Aorta (tissue), 5 donors: ENCODE measurements at places on chromosomes 13 and 19. TPM values are rescaled to one million over a fixed set of nuclear protein-coding genes. Genes with fewer than 3 reads are reported as not detected.

- H3K36me3 ChIP-seq = no peaks in the 10 kb centered on the region
- H3K4me3 ChIP-seq = no peak overlapping the region
- DNase-seq = no peak
- no peak overlapping the region for H3K27ac ChIP-seq
- H3K4me1 ChIP-seq = no peaks in the 10 kb centered on the region
Observed at GRCh38 chr19:54047616-54048015, 16.1 kb downstream of the VSTM1 start.

GRCh38 chr13:20988909-20989655 is 72.3 kb downstream of the LATS2 start:
- H3K27ac ChIP-seq = no peak overlapping the region
- no peak for DNase-seq
- H3K4me1 ChIP-seq = no peaks in the 10 kb centered on the region
- peaks cover 14% of the 10 kb centered on the region for H3K36me3 ChIP-seq

GRCh38 chr13:76687467-76687866 is 198.7 kb downstream of the KCTD12 start:
- no peaks in the 10 kb centered on the region for H3K4me1 ChIP-seq
- H3K27me3 ChIP-seq = no peaks in the 10 kb centered on the region
- H3K27ac ChIP-seq = no peak overlapping the region
- DNase-seq = no peak
- no peak overlapping the region for H3K4me3 ChIP-seq
- no peaks in the 10 kb centered on the region for H3K36me3 ChIP-seq

DNA sequence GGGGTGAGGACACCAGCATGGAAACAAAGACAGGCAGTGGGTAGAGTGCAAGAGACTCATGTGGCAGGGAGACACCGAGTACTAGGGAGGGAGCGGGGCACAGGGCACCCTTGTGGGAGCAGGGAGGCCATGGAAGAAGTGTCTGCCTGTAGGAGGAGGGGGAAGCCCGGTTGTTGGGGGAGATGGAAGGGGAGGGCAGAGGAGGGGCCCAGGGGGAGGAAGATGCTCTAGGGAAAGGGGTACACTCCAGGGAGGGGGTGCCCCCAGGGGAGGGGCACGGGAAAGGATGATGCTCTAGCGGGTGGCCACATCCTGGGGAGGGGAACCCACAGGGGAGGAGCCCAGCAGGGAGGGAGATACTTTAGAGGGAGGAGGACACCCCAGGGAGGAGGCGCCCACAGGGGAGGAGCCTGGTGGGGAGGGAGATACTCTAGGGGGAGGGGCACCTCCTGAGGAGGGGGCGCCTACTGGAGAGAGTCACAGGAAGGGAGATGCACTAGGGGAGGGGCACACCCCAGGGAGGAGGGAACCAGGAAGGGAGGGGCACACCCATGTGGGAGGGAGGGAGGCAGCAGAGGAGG is 24.9 kb downstream of the CPAMD8 start:
- H3K27ac ChIP-seq = no peak overlapping the region
- no peak for DNase-seq
- H3K27me3 ChIP-seq = no peaks in the 10 kb centered on the region
- no peak overlapping the region for H3K4me3 ChIP-seq

GRCh38 chr13:51048616-51049015 is 62.5 kb downstream of the C13orf42 start:
- no peaks in the 10 kb centered on the region for H3K27me3 ChIP-seq
- H3K4me3 ChIP-seq = no peak overlapping the region
- H3K4me1 ChIP-seq = no peaks in the 10 kb centered on the region
- H3K36me3 ChIP-seq = no peaks in the 10 kb centered on the region

GRCh38 chr13:73967397-73968165 is 166.6 kb downstream of the KLF12 start:
- no peak for DNase-seq
- H3K27me3 ChIP-seq = no peaks in the 10 kb centered on the region
- no peaks in the 10 kb centered on the region for H3K4me1 ChIP-seq
- no peak overlapping the region for H3K4me3 ChIP-seq
- no peaks in the 10 kb centered on the region for H3K36me3 ChIP-seq

DNA sequence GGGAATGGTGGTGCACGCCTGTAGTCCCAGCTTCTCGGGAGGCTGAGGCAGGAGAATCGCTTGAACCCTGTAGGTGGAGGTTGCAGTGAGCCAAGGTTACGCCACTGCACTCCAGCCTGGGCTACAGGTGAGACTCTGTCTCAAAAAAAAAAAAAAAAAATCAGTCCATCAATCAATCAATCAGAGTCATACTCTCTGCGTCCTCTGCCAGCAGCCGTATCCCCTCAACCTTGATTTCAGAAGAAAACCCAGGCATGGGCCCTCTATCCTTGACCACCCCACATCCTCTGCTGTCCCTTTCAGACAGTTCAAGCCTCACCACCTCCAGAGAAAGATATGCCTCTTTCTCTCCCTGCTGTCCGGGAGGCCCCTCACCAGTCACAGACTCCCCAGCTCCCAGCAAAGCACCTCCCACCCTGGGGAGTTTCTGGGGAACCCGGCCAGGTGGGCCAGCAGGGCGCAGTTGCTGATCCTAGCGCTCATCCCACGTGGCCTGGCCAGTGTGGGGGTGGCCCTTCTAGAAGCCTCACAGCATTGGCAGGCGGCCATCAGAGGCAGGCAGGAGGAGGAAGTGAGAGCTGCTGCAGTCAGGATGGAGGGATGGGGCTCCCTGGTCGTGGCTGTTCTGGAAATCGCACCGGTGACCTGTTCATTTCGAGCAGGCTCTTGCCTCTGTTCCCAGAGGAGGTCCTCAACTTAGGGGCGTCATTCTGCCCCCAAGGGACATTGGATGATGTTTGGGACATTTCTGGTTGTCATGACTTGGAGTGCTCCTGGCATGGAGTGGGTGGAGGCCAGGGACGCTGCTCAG is 10.2 kb upstream of the JSRP1 start:
- H3K4me3 ChIP-seq = no peak overlapping the region
- DNase-seq = peak; percentile 96
- H3K27me3 ChIP-seq = no peaks in the 10 kb centered on the region
- no peaks in the 10 kb centered on the region for H3K4me1 ChIP-seq
- no peaks in the 10 kb centered on the region for H3K36me3 ChIP-seq

DNA sequence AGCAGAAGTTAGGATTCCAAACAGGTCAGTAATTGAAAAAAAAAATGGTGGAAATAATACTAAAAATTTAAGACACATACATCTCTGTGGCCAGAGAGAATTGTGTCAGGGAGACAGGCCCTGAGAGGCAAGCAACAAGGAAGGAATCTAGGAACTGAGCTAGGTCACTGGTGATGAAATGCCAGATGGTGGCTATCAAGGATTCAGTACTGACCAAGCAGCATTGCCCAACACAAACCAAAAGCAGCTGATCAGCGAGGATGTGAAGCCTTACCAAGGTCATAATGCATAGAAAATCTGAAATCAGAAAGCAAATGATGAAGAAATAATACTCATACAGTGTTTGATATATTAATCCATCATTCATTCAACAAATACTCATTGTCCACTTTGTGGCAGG is 905.0 kb downstream of the GPC5 start:
- no peaks in the 10 kb centered on the region for H3K27me3 ChIP-seq
- no peak overlapping the region for H3K27ac ChIP-seq
- no peaks in the 10 kb centered on the region for H3K4me1 ChIP-seq
- no peak overlapping the region for H3K4me3 ChIP-seq
- DNase-seq = no peak
- no peaks in the 10 kb centered on the region for H3K36me3 ChIP-seq

DNA sequence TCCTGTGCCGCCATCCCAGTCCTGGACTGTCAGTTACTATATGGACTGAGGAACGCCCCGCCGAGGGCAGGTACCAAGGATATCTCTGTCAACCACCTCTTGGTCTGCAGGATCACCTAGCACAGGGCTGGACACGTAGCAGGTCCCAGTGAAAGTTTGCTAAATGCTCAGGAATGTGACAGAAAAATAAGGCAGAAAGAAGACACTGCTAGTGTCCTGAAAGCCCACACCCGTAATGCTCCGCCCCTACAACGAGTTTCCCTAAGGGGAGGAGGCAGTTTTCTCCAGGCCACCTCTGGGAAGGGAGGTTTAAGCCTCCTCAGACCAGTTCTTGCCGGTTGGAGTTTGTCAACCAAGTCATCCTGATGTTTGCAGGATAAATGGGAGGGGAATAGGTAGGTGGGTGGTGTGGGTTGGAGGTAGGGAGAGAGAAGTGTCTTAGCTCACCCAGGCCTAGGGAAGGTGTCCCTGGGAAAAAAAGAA is 1.7 kb upstream of the SERTAD3 start:
- peaks cover 7% of the 10 kb centered on the region for H3K36me3 ChIP-seq
- no peaks in the 10 kb centered on the region for H3K27me3 ChIP-seq
- no peak for DNase-seq
- H3K4me3 ChIP-seq = no peak overlapping the region

- no peaks in the 10 kb centered on the region for H3K4me1 ChIP-seq
- no peak for DNase-seq
- H3K36me3 ChIP-seq = no peaks in the 10 kb centered on the region
- no peaks in the 10 kb centered on the region for H3K27me3 ChIP-seq
- H3K4me3 ChIP-seq = no peak overlapping the region
Observed at GRCh38 chr19:55254625-55254977, 4.2 kb downstream of the PPP6R1 start.

DNA sequence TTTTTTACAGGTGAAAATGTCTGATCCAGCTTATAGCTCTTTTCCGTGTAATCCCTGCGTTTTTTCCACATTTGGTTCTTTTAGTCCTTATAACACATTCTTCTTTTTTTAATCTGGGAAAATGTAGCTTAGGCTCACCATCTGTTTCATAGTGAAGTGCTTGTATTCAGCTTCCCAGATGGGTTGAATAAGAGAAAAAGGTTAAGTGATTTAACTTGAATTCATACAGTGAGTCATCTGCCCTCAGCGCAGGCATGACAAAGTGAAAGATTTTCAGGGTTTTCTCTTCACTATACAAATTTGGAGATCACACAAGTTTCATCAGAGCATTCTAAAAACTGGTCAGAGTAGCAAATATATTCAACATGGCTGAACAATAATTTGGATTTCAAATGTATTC is 224.8 kb downstream of the SPRY2 start:
- H3K27me3 ChIP-seq = no peaks in the 10 kb centered on the region
- H3K4me1 ChIP-seq = no peaks in the 10 kb centered on the region
- no peak for DNase-seq
- H3K36me3 ChIP-seq = no peaks in the 10 kb centered on the region
- H3K4me3 ChIP-seq = no peak overlapping the region

- H3K4me3 ChIP-seq = no peak overlapping the region
- DNase-seq = no peak
- H3K36me3 ChIP-seq = no peaks in the 10 kb centered on the region
- no peaks in the 10 kb centered on the region for H3K4me1 ChIP-seq
- H3K27me3 ChIP-seq = no peaks in the 10 kb centered on the region
Observed at GRCh38 chr13:61253105-61253877, 162.4 kb downstream of the PCDH20 start.

GRCh38 chr13:94827566-94827965 is 115.2 kb upstream of the SOX21 start:
- H3K36me3 ChIP-seq = no peaks in the 10 kb centered on the region
- H3K27me3 ChIP-seq = no peaks in the 10 kb centered on the region
- H3K4me3 ChIP-seq = no peak overlapping the region

GRCh38 chr19:12939975-12940423 is 1.6 kb downstream of the CALR start:
- no peak overlapping the region for H3K4me3 ChIP-seq
- no peaks in the 10 kb centered on the region for H3K27me3 ChIP-seq
- H3K27ac ChIP-seq = no peak overlapping the region
- H3K4me1 ChIP-seq = no peaks in the 10 kb centered on the region
- H3K36me3 ChIP-seq = peaks cover 8% of the 10 kb centered on the region
- no peak for DNase-seq

DNA sequence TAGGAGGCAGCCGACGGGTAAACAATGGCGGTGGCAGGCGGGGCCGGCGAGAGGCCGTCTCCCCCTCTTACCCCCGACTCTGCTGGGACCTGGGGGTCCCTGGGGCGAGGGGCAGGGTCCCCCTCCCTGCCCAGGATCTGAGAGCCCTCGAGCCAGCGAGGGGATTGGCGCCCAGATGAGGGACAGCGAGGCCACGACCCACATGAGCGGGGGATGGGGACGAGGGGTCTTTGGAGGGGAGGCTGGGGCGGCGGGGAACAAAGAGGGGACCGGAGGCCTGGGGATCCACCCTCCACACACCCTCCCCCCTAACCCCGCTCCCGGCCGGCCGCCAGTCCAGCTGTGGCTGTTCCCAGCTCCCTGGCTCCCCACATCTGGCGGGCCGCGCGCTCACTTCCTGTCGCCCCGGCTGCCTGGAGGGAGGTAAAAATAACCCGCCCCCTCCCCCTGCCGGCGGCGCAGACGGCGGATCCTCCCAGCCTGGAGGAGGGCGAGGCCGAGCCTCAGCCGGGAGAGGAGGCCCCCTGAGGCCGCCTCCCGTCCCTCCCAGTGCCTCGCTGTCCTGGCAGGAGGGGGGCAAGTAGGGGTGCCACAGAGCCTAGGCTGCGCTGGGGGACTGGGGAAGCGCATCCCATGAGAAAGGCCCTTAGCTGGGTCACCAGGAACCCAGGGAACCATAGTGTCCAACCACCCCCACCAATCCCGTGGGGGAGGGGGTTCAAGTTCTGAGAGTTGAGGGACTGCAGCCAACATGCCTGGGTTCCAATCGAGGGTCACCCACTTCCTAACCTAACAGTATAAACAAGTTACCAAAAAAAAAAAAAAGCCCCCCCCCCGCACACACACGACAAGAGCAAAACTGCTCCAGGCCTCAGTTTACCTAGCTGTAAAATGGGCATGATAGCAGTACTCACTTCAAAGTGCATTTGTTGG is 29.3 kb upstream of the NANOS3 start:
- peak overlapping the region; percentile 100 for H3K27ac ChIP-seq
- H3K4me1 ChIP-seq = no peaks in the 10 kb centered on the region
- H3K36me3 ChIP-seq = no peaks in the 10 kb centered on the region
- no peaks in the 10 kb centered on the region for H3K27me3 ChIP-seq
- peak; percentile 97 for DNase-seq
- H3K4me3 ChIP-seq = no peak overlapping the region

DNA sequence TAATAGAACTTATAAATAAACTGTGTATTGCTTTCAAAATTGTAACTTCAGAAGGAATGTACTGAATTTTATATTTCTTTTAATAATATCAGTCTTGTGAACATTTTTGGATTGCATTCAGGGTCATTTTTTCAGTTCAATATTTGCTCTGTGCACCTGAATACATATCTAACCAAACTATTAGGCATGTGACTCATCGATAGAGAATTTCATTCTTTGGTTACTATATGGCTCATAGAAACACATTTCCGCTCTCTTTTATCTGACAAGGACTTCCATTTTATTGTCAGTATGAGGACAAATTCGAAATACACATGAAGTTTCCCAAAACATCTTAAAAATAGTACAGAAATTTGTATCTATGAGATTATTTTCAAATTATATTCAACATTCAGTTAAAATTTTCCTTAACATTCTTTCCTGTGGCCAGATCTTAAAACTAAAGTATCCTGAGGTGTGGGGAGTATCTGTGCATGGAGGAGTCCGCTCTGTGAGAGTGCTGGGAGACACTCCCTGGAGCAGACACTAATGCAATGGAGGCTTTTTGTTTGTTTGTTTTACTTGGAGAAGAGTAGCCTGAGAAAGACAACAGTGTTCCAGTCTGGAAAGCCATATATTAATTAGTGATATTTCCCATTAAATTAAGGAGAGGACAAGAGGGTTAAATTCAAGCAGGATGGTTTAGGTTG is 483.6 kb downstream of the PCDH20 start:
- no peaks in the 10 kb centered on the region for H3K27me3 ChIP-seq
- no peak for DNase-seq
- no peaks in the 10 kb centered on the region for H3K4me1 ChIP-seq
- H3K4me3 ChIP-seq = no peak overlapping the region

GRCh38 chr13:26015271-26016125 is 36.3 kb downstream of the SHISA2 start:
- DNase-seq = no peak
- no peak overlapping the region for H3K27ac ChIP-seq
- no peaks in the 10 kb centered on the region for H3K27me3 ChIP-seq
- H3K4me3 ChIP-seq = no peak overlapping the region

The CCDC70 gene
- not detected for total RNA-seq

The CBLC gene
- not detected for total RNA-seq

The IGSF23 gene
- total RNA-seq = not detected
